ENCODE measurements at places on chromosomes 11 and 22.

GRCh38 chr11:107397357-107397756, 60.3 kb downstream of the CWF19L2 start:
- no peak for DNase-seq

DNA sequence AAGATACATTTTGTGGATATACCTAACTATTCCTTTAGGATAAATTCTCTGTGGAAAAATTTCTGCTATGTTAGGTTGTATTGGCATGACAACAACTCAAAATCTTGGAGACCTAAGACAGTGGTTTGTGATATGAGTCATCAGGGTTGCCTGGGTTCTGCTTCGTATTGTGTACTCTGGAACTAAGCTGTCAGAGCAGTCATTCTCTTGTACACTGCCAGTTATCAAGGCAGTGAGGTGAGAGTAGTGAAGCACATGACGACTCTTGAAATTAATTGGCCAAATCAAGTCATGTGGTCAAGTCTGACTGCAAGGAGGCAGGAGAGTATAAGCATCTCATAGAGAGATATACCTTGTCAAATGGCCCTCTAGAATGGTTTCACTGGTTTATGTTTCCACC, 104.4 kb downstream of the FANCF start:
- no peak for DNase-seq

GRCh38 chr11:34653851-34654482, 33.1 kb downstream of the EHF start:
- no peak for DNase-seq

GRCh38 chr11:36150986-36151385, 138.2 kb downstream of the COMMD9 start:
- DNase-seq = no peak

DNA sequence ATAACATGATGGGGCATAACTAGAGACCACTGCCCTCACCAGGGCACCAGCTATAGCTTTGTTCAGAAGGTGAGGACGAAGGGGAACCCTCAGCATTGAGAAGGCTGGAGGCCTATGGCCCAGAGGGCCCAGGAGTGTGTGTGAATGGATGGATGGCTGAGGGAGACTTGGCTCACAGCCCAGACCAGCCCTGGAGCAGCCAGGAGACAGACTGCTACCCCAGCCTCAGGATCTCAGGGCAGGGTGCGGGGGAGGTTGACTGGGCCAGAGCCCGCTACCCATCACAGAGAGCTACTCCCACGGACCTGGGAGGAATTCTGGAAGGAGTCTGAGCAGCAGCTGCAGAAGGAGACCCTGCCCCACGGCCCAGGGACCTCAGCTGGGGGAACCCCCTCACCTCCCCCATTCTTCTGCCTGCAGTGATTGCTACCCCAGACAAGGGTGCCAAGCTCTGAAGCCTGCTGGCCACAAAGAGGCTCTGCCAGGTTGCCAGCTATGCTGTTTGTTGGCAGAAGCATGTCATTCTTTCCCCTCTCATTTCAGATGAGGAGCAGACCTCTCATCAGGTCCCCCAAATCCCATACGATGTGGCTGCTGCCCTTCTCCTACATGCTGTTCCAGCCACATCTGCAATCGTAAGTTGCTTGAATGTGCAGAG, 5.4 kb upstream of the CSDC2 start:
- DNase-seq = no peak

- DNase-seq = no peak
Measured at GRCh38 chr11:46520971-46521745, 72.7 kb downstream of the AMBRA1 start.

- no peak for DNase-seq
Measured at GRCh38 chr22:45058622-45058912, 48.8 kb upstream of the PHF21B start.

- no peak for DNase-seq
Measured at GRCh38 chr11:8318536-8318935, 54.9 kb upstream of the LMO1 start.

DNA sequence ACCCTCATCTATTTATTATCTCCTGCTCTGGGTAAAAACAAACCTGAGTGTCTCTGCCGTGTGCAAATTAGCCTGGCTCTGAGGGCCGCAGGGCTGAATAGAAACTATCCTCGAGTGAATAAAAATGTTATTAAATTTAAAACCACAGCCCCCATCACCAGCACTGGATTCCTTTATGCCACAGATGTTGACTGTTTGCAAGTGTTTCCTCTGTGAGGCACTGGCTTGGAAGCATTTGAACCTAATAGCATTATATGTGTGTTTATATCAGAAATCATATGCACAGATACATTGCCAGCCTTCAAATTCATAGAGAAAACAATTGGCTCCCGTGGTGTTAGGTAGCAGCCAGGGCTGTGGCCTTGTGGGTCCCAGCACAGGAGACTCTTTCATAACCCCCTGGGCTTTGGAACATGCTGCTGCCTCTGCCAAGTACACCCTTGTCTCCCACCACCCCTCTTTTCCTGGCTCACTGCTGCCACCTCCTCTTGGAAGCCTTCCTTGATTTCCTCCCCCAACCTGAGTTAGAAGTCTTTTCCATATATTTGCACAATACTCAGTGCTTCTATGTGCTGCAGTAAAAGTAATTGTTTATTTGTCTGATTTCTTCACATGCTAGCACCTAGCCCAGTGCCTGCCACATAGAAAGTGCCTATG, 294.4 kb downstream of the DDX10 start:
- DNase-seq = no peak

All from effector memory CD8-positive, alpha-beta T cell (primary cell).